Spinal cord (tissue), 10 donors: ENCODE measurements at places on chromosomes 5 and 9.

DNA sequence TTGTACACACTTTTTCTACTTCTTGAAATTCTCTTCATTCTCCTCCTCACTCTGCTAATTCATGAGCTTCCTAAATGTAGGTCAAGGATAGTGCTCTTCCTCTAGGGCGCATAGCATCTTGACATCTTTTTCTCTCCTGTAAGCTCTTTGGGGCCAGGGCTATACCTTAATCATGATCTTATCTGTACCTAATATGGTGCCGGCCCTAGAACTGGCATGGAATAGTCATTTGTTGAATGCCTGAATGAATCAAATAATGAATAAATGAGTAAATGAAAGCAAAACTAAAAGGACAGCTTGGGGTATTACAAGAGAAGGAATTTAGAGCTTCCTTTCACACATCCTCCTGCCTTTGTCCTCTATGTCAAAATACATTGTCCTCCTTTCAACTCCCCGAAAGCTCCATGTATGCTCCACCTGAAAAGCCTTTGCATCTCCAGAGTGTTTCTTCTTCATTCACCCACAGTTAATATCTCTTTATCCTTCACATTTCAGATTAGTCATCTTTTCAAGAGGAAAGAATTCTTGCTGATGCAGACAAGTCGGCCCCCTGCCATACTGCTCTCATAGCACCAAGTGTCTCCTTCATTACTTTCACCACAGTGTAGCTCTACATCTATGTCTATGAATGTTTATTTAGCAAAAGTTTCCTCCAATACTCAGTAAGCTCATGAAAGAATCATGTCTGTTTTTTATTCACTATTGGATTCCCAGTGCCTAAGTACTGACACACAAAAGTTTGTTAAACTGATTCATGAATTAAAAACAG, 16.4 kb upstream of the PPP2R2B start:
- no peak overlapping the region for H3K4me3 ChIP-seq
- no peaks in the 10 kb centered on the region for H3K27me3 ChIP-seq
- no peaks in the 10 kb centered on the region for H3K36me3 ChIP-seq
- no peak overlapping the region for H3K27ac ChIP-seq
- H3K4me1 ChIP-seq, result no peaks in the 10 kb centered on the region

DNA sequence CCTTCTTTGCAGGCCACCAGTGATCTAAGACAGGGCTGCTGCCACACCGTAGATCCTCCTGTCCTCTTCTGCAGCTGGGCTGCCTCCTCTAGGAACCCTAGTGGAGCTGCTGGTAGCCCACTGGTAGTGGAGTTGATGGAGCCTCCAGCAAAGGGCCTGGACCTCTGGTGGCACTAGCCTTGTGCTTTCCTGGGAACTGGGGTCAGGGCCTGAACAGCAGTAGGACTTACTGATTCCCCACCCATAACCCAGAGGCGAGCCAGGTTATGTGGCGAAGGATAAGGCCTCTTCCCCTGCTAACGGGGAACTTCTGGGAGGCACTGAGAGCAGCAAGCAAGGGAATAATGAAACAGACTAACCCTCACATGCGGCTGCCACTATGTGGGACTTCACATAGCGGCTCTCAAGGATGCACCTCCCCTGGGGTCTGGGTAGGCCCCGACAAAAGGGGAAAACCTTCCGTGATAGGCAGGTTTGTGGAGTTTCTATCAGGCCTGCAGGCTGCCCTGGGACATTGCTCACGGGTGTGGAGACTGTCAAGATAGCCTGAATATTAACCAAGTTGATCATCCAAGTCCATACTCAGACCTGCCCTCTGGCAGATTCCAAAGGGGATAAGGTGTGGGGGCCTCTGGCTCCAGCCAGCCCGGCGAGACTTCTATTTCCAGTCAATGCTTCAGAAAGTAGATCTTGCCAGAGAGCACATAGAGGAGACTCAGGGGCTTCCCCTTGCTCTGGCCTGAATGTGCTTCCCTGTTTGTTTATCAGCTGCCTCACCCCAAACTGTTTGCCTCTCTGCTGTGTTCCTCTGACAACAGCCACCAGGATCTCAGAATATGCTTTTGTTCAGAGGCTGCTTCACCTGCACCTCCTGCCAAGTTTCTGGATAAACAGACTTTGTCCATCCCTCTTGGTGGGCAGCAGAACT, 7.4 kb downstream of the SLC22A4 start:
- H3K4me1 ChIP-seq, result peaks cover 16% of the 10 kb centered on the region
- no peaks in the 10 kb centered on the region for H3K36me3 ChIP-seq
- no peaks in the 10 kb centered on the region for H3K27me3 ChIP-seq
- H3K27ac ChIP-seq, result no peak overlapping the region
- DNase-seq, result no peak
- H3K4me3 ChIP-seq, result no peak overlapping the region

- H3K36me3 ChIP-seq, result no peaks in the 10 kb centered on the region
- peaks cover 18% of the 10 kb centered on the region for H3K4me1 ChIP-seq
Measured at GRCh38 chr5:137372773-137373160, 126.4 kb downstream of the SPOCK1 start.

GRCh38 chr5:41763574-41763973, 106.7 kb downstream of the OXCT1 start:
- H3K27ac ChIP-seq, result no peak overlapping the region
- H3K27me3 ChIP-seq, result no peaks in the 10 kb centered on the region
- H3K4me3 ChIP-seq, result no peak overlapping the region
- no peak for DNase-seq
- H3K36me3 ChIP-seq, result no peaks in the 10 kb centered on the region

GRCh38 chr5:31639481-31640411, 815 bp downstream of the PDZD2 start:
- H3K4me1 ChIP-seq, result peaks cover 29% of the 10 kb centered on the region
- no peak overlapping the region for H3K27ac ChIP-seq
- no peaks in the 10 kb centered on the region for H3K36me3 ChIP-seq
- no peak for DNase-seq
- H3K4me3 ChIP-seq, result peak overlapping the region; percentile 54

GRCh38 chr5:172602783-172603231, 38.3 kb upstream of the NEURL1B start:
- no peak for DNase-seq
- peak overlapping the region; percentile 91 for H3K27ac ChIP-seq
- no peak overlapping the region for H3K4me3 ChIP-seq
- peaks cover 34% of the 10 kb centered on the region for H3K4me1 ChIP-seq
- no peaks in the 10 kb centered on the region for H3K36me3 ChIP-seq

- no peaks in the 10 kb centered on the region for H3K27me3 ChIP-seq
- DNase-seq, result no peak
- no peaks in the 10 kb centered on the region for H3K36me3 ChIP-seq
- no peak overlapping the region for H3K4me3 ChIP-seq
- peaks cover 3% of the 10 kb centered on the region for H3K4me1 ChIP-seq
- H3K27ac ChIP-seq, result no peak overlapping the region
Measured at GRCh38 chr5:67341478-67341877, 144.9 kb upstream of the CD180 start.

DNA sequence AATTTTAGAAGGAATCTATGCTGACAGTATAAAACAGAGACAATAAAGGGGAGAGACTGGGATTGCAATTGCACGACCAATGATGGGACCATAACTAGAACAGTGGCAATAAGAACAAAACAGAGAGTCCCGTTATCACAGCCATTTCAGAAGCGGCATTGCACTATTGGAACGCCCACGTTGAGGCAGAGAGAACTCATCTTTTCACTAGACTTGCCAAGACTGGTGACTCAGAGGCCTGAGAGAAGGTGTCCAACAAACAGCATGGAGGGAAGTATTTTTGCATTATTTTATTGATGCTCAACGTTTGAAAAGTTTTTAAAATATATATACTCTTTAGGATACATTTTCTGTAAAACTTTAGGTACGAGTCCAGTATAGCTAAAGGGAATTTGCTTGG, 737.7 kb downstream of the TLE1 start:
- no peaks in the 10 kb centered on the region for H3K36me3 ChIP-seq
- H3K27me3 ChIP-seq, result no peaks in the 10 kb centered on the region
- no peaks in the 10 kb centered on the region for H3K4me1 ChIP-seq
- DNase-seq, result no peak
- no peak overlapping the region for H3K27ac ChIP-seq

- H3K4me1 ChIP-seq, result no peaks in the 10 kb centered on the region
- no peak for DNase-seq
- no peaks in the 10 kb centered on the region for H3K27me3 ChIP-seq
- H3K27ac ChIP-seq, result no peak overlapping the region
- no peak overlapping the region for H3K4me3 ChIP-seq
- no peaks in the 10 kb centered on the region for H3K36me3 ChIP-seq
Measured at GRCh38 chr9:109990541-109990940, 210.5 kb downstream of the PALM2AKAP2 start.

GRCh38 chr5:23042226-23042625, 189.1 kb upstream of the CDH12 start:
- no peaks in the 10 kb centered on the region for H3K36me3 ChIP-seq
- no peak overlapping the region for H3K27ac ChIP-seq
- H3K27me3 ChIP-seq, result no peaks in the 10 kb centered on the region
- H3K4me1 ChIP-seq, result no peaks in the 10 kb centered on the region
- H3K4me3 ChIP-seq, result no peak overlapping the region

DNA sequence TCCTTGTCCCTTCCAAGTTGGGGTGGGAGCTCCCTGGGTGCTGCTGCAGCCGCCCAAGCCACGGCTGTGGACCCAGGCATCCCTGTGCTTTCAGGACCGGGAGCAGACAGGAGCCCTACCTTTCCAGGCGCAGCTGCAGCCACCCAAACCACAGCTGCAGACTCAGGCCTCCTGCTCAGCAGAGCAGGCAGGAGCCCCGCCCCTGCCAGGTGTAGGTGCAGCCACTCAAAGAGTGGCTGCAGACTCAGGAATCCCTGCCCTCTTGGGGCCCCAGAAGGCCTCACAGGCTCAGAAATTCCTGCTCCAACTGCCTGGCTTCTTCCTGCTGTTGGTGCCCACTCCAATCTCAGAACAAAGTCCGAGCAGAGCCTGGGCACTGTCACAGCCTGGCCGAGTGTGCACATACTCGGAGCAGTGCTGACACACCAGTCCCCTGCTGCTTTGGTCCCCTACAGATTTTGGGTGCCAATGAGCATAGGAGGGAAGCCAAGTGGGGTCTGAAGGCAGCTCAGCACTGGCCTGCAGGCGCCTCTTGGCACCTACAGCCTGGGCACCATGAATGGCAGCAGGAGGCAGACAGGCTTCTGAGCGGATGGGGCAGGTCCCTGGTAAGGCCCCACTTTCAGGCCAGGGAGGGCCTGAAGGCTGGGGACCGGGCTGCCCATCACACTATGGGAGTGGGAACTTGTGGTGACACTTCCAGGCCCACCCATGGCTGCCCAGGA, 6.0 kb upstream of the TESK1 start:
- no peak for DNase-seq
- H3K4me1 ChIP-seq, result peaks cover 7% of the 10 kb centered on the region
- H3K27ac ChIP-seq, result no peak overlapping the region
- no peaks in the 10 kb centered on the region for H3K27me3 ChIP-seq
- peaks cover 3% of the 10 kb centered on the region for H3K36me3 ChIP-seq

DNA sequence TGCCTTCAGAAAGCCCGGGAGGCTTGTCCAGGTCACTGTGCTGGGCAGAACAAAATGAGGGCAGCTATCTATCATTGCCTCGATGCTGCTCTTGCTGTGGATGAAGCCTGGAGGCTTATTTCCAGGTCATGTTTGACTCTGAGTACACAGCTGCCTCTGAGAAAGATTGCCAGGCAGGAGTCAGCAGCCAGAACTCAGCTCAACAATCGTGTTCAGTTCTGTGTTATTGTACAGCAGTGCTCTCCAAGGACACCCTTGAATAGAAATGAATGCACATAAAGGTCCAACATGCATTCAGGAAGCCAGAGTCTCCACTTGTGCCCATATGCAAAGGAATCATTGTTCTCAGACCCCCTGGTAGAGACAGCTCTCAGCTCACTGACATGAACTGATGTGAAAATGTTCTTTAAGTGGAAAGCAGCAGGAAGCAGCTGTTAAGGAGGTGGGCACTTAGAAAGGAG, 61.7 kb upstream of the ZFR start:
- DNase-seq, result peak; percentile 72
- H3K36me3 ChIP-seq, result no peaks in the 10 kb centered on the region
- H3K4me1 ChIP-seq, result peaks cover 34% of the 10 kb centered on the region
- H3K4me3 ChIP-seq, result no peak overlapping the region
- H3K27me3 ChIP-seq, result no peaks in the 10 kb centered on the region

- no peaks in the 10 kb centered on the region for H3K27me3 ChIP-seq
- no peaks in the 10 kb centered on the region for H3K4me1 ChIP-seq
- no peak overlapping the region for H3K27ac ChIP-seq
- no peak overlapping the region for H3K4me3 ChIP-seq
- no peak for DNase-seq
- H3K36me3 ChIP-seq, result no peaks in the 10 kb centered on the region
Measured at GRCh38 chr9:125984461-125984860, 237.3 kb downstream of the PBX3 start.

DNA sequence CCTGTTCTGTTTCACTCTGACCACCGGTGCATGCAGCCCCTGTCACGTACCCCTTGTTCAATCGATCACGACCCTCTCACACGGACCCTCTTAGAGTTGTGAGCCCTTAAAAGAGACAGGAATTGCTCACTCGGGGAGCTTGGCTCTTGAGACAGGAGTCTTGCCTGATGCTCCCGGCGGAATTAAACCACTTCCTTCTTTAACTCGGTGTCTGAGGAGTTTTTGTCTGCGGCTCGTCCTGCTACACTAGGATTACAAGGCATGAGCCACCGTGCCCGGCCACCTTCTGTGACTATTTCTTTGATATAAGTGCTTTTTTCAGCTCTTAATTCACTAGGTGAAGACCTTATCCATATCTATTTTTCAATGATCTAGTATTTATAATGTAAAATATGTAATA, 167.5 kb downstream of the TTC39B start:
- DNase-seq, result no peak
- H3K4me3 ChIP-seq, result no peak overlapping the region
- H3K27me3 ChIP-seq, result no peaks in the 10 kb centered on the region
- no peaks in the 10 kb centered on the region for H3K36me3 ChIP-seq
- H3K4me1 ChIP-seq, result no peaks in the 10 kb centered on the region

- no peaks in the 10 kb centered on the region for H3K4me1 ChIP-seq
- H3K27ac ChIP-seq, result no peak overlapping the region
- DNase-seq, result no peak
- H3K36me3 ChIP-seq, result no peaks in the 10 kb centered on the region
- no peaks in the 10 kb centered on the region for H3K27me3 ChIP-seq
Measured at GRCh38 chr5:89668821-89669220, 740.7 kb downstream of the CETN3 start.

DNA sequence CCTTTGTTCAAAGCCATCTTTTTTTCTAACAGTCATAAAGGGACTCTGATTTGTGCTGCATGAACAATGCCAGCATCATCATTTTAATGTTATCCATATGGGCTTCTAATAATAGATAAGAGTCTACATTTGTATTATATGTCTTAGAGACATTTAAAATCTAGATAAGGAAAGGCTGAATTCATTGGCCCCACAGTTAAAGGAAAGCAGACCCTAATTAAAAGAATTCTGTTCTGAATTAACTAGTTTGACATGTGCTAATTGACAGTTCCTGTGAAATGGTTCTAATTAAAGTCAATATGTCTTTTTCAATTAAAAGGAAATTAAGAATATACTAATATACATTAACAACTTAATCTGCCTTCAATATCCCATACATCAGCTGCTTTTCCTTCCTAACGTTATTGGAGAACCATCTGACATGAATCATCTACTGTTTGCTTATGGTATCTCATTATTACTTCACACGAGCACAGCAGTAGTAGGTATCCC, 104.7 kb downstream of the NR2F1-AS1 start:
- no peak overlapping the region for H3K27ac ChIP-seq
- H3K27me3 ChIP-seq, result no peaks in the 10 kb centered on the region
- no peaks in the 10 kb centered on the region for H3K4me1 ChIP-seq
- no peak for DNase-seq
- peaks cover 2% of the 10 kb centered on the region for H3K36me3 ChIP-seq
